Stimulated activated CD4-positive, alpha-beta T cell treated with anti-CD3 and anti-CD28 coated beads, Interleukin-12 subunit alpha, Interleukin-12 subunit beta, amount 100 ng/mL, for 24 hours (primary cell): ENCODE measurements at places on chromosomes 12 and 14.

DNA sequence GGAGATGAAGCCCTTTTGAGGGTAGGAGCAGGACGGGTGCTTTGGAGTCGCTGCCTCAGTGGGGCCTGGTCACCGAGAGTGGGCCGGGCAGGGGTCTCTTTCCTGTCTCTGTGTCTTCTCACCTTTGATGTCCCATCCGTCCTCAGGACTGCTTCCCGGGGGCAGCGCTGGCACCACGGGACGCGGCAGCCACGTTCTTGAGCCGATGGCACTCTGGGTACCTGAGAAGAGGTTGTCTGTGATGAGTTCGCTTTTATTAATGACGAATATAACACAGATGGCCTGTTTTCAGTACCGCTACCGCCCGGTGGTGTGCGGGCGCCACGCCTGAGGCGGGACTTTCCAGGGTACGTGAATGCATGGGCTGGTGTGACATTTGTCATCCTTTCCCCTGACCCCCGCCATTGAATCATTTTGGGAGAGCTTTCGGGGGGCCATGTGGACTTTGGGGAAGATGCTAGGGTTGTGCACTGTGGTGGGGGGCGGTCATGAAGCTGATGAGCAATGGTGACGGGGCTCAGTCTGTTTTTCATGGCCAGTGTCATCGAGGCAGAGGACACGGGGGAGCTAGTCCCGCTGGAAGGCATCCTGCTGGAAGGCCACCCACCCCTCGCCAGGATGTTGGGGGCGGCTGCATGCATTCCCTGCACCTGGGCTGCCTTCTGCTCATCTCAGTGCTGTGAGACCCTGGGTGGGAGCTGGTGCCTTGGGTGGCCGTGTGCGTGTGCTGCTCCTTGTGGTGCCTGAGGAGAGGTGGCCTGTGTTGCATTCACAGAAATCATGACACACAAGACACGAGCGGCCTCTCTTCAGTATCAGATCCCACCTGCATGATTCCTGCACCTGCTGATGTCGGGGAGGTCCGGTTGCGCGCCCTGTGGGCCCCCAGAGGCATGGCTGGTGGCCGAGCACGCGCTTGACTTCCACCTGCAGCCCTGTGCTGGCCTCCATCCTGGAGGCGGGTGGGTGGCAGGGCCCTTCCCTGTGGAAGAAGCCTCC is 162.5 kb upstream of the RTL1 start:
- DNase-seq: no peak

DNA sequence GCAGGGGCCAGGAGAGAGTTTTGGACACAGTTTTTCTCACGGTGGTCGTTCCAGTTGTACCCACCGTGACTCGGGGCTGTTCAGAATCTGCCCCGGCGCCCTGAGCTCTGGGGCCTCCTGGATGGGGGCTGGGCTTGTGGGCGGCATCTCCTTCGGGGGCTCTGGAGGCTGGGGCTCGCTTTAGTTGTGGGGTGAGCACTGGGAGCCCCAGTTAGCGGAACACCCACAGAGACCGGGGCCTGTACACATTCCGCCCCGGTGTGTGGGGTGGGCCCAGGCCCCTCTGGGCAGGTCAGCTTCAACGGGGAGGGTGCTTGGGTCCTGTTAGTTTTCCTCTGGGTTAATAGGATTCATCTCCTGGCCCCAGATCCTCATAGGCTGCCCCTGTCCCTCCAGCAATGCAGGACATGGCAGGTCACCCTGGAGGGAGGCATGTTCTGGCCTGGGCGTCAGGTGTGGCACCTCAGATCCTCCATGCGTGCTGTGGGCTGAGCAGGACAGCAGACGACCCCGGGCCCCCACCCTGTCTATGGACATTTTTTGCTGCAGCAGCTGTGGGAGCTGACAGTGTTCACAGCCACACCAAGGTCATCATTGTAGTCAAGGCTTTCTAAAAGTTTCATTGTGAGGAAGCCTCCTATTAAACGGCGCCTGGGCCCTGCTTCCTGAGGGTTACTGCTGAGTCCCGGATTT is 393.2 kb downstream of the TMEM121 start:
- no peak for DNase-seq

DNA sequence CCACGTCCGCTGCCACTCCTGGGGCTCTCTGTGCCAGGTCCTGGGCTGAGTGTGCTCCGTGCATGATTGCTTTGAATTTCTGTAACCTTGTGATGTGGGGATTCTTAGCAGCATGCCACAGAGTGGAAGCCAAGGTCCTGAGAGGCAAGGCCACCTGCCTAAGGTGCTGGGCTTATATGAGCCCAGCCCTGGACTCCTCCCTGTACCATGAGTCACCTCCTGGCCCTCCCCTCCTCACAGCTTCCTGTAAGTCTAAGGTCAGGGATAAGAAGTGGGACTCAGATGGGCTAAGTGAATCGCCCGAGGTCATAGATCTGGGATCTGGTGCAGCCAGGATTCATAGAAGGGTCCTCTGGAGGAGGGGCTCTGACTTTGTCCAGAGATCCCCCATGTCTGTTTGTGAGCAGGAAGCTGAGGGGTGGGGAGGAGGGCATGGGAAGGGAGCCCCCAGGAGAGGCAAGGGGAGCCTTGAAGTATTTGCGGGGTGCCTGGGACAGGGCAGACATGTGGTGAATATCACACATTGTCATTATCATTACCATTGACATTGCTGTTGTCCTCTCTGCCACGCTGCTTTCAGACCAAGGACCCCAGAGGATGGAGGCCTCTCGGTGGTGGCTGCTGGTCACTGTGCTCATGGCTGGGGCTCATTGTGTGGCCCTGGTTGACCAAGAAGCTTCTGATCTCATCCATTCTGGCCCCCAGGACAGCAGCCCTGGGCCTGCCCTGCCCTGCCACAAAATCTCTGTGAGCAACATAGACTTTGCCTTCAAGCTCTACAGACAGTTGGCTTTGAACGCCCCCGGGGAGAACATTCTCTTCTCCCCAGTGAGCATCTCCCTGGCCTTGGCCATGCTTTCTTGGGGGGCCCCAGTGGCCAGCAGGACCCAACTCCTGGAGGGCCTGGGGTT is 28.8 kb downstream of the SERPINA3 start:
- DNase-seq: no peak

- no peak for DNase-seq
These were observed 107.2 kb upstream of the FGD4 start for GRCh38 chr12:32292151-32292550.

DNA sequence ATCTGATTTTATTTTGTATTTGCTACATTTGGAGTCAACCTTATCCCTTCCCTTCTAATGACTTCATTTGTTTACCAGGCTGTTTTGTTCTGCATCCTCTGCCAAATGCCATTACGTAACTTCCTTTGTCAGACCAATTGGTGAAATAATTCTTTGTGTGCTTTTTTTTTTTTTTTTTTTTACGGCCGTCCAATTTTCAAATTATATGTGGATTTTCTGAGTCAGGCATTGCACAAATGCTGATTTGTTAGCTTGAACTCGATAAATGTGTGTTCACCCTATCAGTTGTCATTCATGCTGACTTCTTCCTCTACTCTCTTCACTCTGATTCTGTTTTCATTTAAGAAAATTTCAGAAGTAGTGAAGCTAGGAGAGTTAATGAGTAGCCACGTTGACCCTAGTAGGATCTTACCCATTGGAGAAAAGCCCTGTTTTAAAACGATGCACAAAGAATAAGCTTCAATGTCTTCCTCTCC is 386.2 kb downstream of the DIO2 start:
- DNase-seq: no peak

DNA sequence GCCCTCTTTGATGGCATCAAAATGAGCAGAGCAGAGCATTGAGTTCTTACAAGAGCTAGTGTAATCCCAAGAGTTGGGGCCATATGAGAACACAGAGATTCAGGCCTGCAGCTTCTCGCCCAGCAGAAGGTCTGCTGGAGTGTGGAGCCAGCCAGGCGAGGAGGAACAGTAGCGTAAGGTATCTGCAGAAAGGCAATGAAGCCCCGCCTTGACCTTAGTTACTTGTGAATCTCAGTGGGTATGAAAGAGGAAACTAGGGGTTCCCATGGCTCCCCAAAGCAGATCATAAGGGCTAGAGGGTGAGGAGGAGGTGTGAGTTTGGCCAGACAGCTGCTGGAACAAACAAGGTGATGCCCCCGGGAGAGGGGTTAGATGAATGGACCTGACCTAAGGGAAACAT is 49.4 kb downstream of the SLC8A3 start:
- no peak for DNase-seq

GRCh38 chr12:39638178-39638577 is 18.6 kb upstream of the ABCD2 start:
- no peak for DNase-seq

GRCh38 chr12:13205809-13206559 is 9.5 kb downstream of the EMP1 start:
- peak; percentile 31 for DNase-seq

DNA sequence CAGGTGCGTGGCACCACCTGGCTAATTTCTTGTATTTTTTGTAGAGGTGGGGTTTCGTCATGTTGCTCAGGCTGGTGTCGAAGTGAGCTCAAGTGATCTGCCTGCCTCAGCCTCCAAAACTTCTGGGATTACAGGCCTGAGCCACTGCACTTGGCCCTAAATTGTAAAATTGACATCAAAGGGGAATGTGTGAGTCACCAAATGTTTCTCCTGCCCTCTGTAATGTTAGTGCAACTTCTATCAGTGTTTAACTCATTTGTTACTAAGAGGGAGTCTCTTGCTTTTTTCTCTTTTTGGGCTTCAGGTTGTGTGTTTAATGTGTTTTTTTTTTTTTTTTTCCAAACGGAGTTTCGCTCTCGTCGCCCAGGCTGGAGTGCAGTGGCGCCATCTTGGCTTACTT is 2.3 kb downstream of the TULP3 start:
- DNase-seq: no peak

DNA sequence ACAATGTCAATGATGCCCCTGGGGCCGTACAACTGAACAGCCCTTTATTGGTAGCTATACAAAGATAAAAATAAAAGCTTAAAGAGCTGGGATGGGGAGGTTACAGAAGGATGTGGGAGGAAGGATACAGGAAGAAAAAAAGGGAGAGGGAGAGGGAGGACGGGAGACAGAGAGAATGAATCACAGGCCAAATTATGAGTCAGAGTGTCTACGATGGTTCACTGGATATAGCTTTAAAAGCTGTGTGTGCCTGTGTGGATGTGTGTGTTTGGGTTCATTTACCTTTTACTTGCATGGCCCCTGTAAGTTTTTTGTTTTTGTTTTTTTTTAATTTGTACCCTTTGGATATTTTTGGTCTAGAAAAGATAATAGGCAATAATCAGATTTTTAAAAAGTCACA is 111.9 kb downstream of the CCDC60 start:
- no peak for DNase-seq

GRCh38 chr14:64040044-64040443 is 187.2 kb downstream of the SYNE2 start:
- DNase-seq: no peak
